ENCODE measurements at places on chromosomes 12 and 14.
A peak's percentile ranks its signal among the peaks of the same experiment; 100 is the strongest.

GRCh38 chr14:89291351-89291940, 125.6 kb downstream of the FOXN3 start:
- no peak for DNase-seq

DNA sequence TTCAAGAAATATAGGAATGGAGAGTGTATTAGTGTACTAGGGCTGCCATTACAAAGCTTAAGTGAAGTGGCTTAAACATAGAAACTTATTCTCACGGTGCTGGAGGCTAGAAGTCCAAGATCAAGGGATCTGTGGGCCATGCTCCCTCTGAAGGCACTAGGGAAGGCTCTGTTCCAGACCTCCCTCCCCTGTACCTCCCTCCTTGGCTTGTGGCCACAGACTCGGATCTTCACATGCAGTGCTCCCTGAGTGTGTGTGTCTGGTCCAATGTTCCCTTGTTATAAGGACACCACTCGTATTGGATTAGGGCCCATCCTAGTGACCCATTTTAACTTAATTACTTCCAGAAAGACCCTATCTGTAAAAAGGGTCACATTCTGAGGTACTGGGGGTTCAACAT, 225.6 kb downstream of the VRK1 start:
- no peak for DNase-seq

GRCh38 chr12:22416801-22417200, 82.3 kb upstream of the ST8SIA1 start:
- DNase-seq, result no peak

DNA sequence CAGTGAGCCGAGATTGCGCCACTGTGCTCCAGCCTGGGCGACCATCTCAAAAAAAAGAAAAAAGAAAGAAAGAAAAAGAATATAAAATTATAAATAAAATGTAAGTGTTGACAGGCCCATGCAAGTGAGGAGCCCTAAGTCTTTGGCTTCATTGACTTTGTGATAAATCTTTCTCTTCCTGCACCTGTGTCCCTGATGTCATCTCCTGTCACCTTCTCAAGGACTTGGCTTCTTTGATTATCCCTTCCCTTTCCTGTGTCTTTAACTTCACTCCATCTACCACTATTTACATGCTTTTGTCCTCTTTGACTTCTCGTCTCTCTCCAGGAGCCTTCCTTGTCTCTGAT, 33.6 kb upstream of the WNK1 start:
- no peak for DNase-seq

- no peak for DNase-seq
Observed at GRCh38 chr14:87632796-87633195, 360.2 kb downstream of the GALC start.

DNA sequence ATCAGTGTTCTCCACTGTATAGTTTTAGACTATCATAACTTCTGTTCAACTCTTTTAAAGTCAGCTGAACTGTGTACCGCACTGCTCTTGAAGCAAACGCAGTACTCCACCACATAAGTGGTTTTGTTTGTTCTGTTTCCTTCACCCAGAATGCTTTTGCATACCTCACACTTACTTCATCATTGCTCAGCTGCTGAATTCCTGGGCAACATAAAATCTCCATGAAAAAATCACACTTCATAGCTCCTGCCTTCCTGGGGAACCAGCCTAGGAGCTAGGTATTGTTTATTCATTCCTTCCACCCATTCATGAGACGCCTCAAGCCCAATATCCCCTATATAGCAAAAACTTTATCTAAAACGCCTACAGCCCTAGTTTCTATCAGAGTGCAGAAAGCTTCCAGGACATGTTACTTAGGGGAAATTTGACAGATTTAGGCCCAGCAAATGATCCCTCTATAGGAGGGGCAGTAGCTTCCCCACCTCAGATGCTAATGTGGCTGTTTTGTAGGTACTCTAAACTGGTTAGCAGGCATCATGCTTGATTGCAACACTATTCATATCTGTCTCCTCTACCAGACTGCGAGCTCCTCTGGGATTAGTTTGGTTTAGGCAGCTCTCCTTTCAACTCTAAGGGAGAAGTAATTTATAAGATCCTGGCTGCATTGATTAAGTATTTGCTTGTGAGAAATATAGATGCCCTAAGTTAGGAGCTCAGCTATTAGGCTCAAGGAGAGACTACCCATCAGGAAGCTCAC, 44.5 kb downstream of the LRRC9 start:
- DNase-seq, result no peak

DNA sequence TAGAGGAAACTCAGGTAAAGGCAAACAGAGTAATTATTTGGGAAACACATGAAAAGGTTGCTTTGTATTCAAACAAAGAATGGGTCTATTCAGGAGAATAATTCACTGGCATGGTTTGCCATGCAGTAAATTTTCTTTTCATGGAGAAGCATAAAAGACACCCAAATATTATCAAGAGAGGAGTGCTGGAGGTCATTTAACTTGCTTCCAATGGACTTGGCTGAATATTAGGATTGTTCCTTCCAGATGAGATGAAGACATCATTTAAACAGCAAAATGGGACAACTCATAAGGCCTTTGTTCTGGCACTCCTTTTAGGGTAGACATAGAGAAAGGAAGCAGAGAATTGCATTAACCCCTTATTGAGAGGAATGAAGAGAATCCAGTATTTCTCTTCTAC, 38.7 kb downstream of the WIF1 start:
- DNase-seq, result no peak

DNA sequence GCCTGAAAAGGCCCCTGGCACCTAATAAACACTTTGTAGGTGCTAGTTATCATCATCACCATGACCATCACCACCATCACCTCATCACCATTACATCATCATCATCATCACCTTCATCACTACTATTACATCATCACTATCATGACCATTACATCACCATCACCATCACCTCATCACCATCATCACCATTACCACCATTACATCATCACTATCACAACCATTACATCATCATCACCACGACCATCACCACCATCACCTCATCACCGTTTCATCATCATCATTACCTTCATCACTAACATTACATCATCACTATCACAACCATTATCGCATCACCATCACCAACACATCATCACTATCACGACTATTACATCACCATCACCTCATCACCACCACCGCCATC, 132.8 kb downstream of the RIMBP2 start:
- DNase-seq, result no peak

- no peak for DNase-seq
Observed at GRCh38 chr12:50745861-50746260, 18.0 kb upstream of the ATF1 start.

DNA sequence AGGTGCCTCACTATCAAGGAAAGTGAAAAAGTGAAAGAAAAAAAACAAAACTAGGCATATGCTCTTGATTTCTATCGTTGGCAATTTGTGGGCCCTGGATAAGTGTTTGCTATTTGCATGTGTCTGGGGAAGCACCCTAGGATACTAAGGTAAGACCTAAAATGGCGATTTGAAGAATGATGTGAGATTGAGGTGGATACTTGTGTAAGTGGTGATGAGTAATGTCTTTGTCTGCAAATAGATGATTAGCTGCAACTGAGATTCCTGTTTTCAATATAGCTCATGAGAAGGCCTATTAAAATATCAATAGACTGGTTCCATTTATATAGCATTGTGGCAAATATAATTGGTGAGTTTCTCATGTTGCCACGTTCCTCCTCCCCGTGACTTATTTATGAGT, 261.7 kb downstream of the NEDD1 start:
- DNase-seq, result no peak

- DNase-seq, result peak; percentile 14
Observed at GRCh38 chr12:3604748-3605586, 114.0 kb downstream of the PRMT8 start.

DNA sequence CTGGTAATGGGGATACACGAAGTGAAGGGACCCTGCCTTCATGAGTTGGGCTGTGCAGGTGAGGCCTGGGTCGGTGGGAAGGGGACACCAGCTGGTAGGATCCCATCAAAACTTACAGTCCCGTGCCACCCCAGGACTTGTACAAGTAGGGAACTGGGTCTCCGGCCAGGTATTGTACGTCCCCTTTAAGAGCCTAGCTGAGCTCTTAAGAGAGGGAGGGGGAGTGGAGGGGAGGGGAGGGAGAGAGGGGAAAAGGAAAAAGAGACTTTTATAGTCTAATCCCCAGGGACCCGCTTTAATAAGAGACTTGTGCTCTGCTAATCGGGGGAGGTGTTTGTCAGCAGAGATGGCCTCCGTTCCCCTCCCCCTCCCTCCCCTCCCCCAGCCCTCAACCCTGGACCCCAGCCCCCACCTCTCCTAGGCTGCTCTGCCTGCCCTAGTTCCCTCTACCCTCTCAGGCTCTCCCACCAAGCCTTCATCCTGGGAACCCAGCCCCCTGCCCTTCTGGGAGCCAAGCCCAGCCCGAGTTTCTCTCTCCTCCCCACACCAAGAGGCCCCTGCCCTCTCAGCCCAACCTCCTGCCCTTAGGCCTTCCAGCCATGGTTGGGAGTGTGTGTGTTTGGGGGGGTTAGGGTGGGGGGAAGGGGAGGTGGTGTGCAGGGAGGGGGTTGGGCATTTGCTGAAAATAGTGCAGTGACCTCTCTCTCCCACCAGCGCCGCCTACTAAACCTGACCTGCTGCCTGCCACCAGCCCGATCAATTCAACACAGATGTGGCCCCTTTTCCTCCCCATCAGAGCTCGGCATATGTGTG, 2.6 kb downstream of the GDF11 start:
- DNase-seq, result no peak

GRCh38 chr12:109951751-109952150, 44.4 kb downstream of the GIT2 start:
- peak; percentile 45 for DNase-seq

DNA sequence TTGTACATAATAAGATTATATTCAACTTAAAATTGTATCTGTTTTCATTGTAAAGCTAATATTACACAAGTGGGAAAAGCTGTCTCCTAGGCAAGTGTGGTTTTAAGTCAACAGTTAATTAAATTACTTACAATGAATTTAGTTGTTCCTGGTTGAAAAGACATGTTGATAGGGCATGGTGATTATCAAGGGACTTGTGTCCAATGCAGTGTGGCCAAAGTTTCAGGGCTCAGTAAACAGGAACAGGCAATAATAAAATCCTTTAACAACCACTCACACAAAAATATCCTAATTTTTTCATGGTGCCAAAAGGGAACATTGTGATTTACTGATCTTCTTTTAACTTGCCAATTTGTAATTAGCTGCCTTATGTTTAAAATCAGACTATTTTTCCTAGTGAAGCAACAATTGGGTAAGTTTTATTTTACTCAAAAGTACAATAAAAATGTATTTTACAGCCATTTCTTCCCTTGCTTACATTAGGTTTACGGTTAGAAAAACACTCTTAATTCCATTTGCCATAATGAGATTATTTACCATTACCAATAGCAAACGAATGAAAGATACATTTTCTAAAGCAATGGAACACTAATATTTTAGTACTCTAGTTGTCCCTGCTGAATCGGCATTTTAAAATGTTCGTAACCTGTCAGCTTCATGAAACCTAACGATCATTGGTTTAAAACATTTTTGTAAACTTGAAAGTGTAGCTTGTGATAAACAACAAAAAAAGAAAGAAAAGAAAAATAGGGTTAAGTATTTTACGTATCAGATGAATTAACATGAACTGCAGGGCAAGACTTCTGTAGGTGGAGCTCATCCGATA, 1.8 kb upstream of the WNK1 start:
- no peak for DNase-seq

GRCh38 chr12:115962216-115962615, 315.3 kb downstream of the MED13L start:
- no peak for DNase-seq

DNA sequence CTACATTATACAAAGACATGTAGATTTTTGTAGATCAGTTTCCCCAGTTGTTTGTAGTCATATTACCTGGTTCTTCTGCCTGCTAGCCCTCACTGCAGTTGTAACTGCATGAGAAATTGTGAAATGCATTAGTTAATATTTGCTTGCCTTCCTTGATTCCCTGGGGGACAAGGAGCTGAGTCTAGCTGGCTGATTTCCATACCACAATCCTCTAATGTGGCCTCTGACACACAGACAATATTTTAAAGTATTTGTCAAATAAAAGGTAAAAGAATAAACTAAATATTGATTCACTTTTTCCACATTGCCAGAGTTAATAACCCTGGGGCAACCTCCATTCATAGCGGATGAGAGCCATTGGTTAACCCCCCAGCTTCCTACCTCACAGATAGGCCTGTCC, 128.8 kb upstream of the TMEM132C start:
- no peak for DNase-seq

- no peak for DNase-seq
Observed at GRCh38 chr14:90263748-90264449, 7.5 kb downstream of the PSMC1 start.

GRCh38 chr14:96792591-96792990, 4.6 kb upstream of the VRK1 start:
- DNase-seq, result no peak

DNA sequence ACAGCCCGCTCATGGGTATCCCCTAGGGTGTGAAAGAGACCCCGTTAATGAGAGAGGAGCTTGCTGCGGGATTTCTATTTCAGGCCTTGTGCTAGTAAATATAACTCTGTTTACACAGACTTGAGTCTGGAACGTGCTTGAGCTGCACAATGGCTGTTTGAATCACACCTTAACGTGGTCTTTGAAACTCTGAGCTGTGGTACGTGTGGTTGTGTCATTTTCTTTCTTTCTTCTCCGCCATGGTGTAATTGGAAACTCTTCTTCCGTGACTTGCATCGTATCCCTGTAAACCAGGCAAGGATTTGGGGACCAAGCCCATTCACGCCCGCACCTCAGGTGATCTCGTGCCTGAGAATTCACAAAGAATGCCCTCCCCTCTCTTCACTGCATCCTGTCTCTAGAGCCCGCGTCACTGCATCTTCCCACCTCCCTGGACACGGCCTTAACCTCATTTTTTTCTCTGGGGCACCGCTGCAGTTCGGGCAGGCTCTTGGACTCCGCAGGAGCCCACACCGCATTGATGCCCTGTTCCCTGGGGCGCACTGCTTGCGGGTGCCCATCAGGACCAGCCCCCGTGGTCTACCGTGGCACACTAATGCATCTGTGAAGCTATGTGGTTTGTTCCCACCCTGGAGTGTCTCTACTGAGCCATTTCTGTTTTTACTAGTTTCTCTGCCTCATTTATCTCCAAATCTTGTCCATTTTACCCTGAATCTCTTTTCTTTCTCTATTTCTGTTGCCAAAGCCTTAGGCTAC, 78.4 kb upstream of the PARP11 start:
- DNase-seq, result no peak

DNA sequence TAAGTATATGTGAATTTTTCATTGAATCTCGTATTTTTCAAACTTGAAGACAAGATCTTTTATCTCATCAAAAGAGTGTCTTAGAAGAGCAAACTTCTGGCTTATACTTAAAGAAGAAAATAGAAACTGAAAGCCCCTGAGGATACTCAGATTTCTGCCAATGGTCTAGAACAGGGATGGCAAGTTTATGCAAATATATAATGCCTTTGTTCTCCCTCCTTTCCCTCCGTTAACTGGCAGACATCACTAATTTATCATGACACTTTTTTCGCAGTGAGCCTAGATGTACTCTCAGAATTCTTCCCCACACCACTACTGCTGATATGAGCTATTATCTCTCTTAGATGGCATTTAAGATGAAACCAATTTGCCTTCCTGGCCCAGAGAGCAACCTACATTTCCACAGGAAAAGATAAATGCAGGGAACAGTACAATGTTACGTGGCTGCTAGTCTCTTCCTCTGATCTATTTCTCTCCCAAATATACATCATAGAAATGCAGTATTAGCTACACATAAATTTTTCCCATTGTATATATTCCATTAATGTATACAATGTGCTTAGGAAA, 40.0 kb upstream of the DAAM1 start:
- DNase-seq, result no peak

- DNase-seq, result no peak
Observed at GRCh38 chr12:120763250-120763649, 37.6 kb downstream of the ACADS start.

All from AG10803 (cell line).